IMR-90 (cell line): ENCODE measurements at places on chromosomes 4 and X. TPM values are rescaled to one million over a fixed set of nuclear protein-coding genes. Genes with fewer than 3 reads are reported as not detected.

The CENPE gene
- 14.5 and 34.2 TPM in 2 replicates for total RNA-seq

The SYP gene
- under 0.01 TPM in 1 of 2 replicates, not detected in the other for total RNA-seq

The CT45A5 gene
- not detected in 2 replicates for total RNA-seq

The ZNF41 gene
- total RNA-seq = 7.8 and 8.1 TPM in 2 replicates

The ARHGAP36 gene
- total RNA-seq = not detected in 2 replicates

The OTC gene
- not detected in 2 replicates for total RNA-seq

The IL21 gene
- not detected in 2 replicates for total RNA-seq
